ENCODE measurements at places on chromosomes 1 and 21. TPM values are rescaled to one million over a fixed set of nuclear protein-coding genes. Genes with fewer than 3 reads are reported as not detected.

The S100A16 gene
- 1,254 TPM for total RNA-seq

The GUCA2B gene
- not detected for total RNA-seq

- no peaks in the 10 kb centered on the region for H3K4me1 ChIP-seq
- DNase-seq = no peak
- H3K36me3 ChIP-seq = no peaks in the 10 kb centered on the region
- H3K27ac ChIP-seq = no peak overlapping the region
- no peak overlapping the region for H3K4me3 ChIP-seq
These were observed 21.4 kb downstream of the RUNX3 start for GRCh38 chr1:24908591-24909259.

The KCNQ4 gene
- total RNA-seq = 2.5 TPM

The LMOD1 gene
- total RNA-seq = 0.06 TPM

The RGL1 gene
- 1.9 TPM for total RNA-seq

DNA sequence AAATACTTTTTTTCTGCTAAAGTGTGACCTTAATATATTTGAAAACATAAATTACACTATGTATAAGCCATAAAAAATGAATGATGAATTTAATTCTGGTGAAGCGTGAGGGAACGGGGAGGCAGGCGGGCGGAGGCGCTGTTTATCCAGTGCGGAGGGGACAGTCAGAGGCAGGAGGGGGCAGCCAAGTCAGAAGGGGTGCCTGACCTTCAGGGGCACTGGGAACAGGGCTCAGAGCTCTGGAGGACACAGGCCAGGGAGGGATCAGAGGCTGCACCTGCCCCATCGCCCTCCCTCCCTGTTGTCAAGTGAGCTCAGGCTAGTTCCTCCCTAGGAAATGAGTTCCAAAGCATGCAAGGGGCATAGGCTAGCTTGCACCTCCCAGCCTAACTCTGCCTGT, 82.0 kb upstream of the CASZ1 start:
- H3K4me1 ChIP-seq = no peaks in the 10 kb centered on the region
- no peak for DNase-seq
- H3K36me3 ChIP-seq = no peaks in the 10 kb centered on the region
- no peak overlapping the region for H3K4me3 ChIP-seq

The GJA5 gene
- total RNA-seq = 2.0 TPM

The ERICH3 gene
- total RNA-seq = not detected

DNA sequence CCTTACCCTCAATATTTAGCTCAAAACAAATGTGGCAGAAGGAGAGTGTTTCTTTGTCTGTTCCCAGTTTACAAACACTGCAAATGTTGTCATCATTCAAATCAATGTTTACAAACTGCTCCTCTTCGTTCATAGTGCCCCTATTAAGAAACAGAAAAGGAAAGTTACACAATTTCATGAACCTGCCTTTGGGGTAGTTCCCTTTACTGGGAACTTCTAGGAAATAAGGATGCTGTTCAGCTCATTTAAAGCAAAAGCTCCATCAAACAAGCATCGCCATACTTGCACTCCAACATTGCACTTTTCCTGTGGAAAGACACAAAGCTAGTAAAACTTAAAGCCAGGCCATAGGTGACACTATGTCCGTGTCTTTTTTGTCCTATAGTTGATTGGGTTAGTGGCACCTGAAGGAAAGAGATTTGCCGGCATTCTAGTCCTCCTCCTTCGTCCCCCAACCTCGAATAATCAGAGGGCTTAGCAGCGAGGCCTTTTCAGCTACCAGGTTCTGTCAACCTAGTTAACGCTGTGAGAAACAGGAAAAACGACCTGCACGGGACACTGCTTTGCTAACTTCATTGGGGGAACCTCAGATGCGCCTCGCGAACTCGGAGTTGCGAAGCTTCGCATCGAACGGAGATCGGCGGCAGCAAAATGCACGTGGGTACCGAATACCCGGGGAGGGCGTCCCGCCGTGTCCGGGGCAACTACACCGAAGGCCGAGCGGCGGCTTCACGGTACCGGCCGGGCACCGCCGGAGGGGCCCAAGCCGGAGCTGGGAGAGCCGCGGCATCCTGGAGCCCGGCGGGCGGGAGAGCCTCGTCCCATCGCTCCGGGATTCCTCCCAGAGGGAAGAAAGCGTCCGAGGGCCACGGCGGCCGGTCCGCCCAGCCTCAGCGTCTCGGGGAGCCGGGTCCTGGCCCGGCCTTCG, 706 bp downstream of the C21orf91 start:
- H3K36me3 ChIP-seq = peaks cover 15% of the 10 kb centered on the region
- no peak overlapping the region for H3K27ac ChIP-seq
- DNase-seq = peak; percentile 56
- no peaks in the 10 kb centered on the region for H3K27me3 ChIP-seq

The SHISA4 gene
- 14.3 TPM for total RNA-seq

Measured in PC-3 (cell line).